ENCODE measurements at places on chromosomes 16 and 17.

DNA sequence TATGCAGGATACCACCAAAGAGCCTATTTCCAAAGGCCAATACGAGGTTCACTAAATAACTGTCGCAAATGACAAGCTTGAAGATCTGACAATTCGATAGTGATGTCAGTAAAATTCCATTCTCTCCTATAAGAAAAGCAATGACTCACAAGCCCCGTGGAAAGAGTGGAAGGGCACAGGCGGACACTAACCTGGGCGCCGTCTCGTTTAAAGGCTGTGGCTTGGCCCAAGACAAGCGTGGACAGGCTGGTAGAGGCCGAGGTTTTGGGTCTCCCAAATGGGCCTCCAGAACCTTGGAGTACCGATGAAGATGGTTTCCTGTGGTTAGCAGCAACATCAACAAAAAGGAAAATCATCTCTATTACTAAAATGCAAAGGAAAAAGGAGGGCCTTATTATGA lies 16.5 kb upstream of the SLC38A8 start:
- no peak for DNase-seq

DNA sequence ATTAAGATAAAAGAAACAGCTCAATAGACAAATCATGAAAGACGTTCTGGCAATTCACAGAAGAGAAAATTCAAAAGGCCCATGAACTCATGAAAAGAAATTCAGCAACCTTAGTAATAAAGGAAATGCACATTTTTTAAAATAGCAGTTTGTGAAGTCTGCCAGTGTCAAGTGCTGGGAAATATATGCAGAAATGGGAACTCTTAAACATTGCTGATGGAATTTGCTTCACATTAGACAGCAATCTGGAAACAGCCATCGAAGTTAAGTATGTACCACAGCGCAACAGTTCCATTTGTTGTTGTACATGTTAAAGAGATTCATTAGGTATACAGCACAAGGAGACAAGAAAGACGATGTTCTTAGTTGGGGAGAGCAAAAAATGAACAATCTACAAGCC lies 319.4 kb upstream of the SALL1 start:
- no peak for DNase-seq

- DNase-seq = no peak
These were observed 46.1 kb downstream of the WSB1 start for GRCh38 chr17:27339836-27340550.

GRCh38 chr16:1105888-1106620 lies 10.0 kb upstream of the C1QTNF8 start:
- no peak for DNase-seq

GRCh38 chr17:76920364-76921139 lies 52.3 kb downstream of the MGAT5B start:
- DNase-seq = no peak

DNA sequence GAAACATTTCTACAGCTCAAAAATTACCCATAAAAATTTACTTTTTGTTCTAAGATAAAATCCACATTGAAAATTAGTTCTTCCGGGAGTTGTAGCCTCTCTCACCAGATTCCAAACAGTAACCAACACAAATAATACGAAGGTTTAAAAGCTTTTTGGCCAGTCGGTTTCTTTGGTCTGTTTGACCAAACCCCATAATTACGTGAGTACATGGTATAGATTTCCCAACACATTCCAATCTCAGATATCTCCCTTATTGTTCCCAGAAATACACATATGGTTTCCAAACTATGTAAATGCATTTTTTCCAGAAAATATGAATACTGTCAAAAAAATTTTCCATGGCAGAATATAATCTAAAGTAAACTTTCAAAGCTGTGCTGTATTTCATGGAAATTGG lies 722.0 kb downstream of the KCNJ2 start:
- DNase-seq = no peak

All from NCI-H1436 treated with DMSO at 0.1 percent for 48 hours (cell line).